ENCODE measurements at places on chromosomes 12 and 14.

GRCh38 chr12:92051441-92051840 is 94.2 kb downstream of the BTG1 start:
- no peak for DNase-seq

- no peak for DNase-seq
These were observed 254 bp downstream of the GTF2A1 start for GRCh38 chr14:81220580-81220829.

DNA sequence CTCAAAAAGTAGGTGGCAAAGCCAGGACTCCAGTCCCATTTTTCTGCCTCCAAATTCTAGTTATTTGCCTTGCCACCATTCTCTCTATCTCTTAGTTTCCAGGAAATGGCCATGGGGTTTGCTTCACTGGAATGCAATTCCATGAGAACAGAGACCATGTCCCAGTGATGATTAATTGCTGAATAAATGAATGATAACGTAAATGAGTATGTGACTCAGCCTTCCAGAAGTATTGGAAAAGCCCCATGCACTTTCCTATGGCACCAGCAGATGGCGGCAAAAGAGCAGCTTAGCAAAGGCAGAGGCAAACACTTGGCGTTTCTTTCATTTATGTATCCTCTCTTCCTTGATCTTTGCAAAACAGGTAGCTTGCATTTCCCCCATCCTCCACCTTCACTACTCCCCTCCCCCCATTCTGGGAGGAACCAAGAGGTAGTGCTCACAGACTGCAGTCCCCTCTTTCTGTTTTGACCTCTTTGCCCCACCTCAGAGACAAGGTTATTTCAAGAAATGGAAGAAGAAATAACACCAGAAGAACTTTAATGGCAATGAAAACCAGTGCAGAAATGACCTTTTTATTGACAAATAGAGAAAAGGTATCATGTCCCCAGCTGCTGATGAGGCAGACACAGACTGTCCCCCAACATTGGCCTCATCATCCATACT is 21.3 kb downstream of the TBX3 start:
- peak; percentile 66 for DNase-seq

GRCh38 chr14:92801917-92802316 is 7.8 kb downstream of the GOLGA5 start:
- DNase-seq, result no peak

DNA sequence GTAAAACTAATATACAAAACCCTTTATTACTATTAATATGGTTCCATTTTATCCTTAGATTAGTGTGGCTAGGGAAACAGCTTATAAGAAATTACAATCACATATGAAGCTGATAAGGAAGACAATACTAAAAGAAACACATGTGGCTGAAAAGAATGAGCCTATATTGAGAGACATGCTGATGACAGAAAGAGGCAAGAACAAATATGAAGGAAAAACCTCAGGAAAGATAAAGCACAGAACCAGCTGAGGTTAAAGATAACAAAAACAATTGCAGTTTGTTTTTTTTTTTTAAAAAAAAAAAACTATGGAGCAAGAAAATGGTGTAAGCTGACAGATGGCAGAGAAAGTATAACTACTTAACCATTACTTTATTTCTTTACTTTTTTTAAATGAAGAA is 69.2 kb upstream of the OSBPL8 start:
- no peak for DNase-seq

DNA sequence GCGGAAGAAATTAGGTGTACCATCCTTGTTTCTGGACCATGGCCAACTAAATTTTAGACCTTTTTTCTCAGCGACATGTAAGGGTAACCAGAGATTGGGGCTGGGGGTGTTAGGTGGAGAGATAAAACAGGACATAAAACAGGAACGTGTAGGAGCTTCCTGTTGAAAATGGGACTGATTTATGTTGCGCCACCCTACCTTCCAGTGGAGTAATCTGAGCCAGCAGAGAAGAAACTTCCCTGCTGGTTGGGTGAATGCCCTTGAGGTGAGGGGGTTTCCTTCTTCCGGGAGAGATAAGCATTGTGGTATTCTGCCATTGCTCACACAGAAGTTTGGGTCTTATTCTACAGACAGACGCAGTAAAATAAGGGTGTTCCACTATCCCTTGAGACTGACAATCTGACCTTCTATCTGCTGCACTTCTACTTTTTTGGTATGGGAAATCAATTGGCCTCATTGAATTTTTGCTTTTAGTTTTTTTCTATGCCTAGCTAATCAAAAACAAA is 417.6 kb downstream of the PCNX1 start:
- no peak for DNase-seq

DNA sequence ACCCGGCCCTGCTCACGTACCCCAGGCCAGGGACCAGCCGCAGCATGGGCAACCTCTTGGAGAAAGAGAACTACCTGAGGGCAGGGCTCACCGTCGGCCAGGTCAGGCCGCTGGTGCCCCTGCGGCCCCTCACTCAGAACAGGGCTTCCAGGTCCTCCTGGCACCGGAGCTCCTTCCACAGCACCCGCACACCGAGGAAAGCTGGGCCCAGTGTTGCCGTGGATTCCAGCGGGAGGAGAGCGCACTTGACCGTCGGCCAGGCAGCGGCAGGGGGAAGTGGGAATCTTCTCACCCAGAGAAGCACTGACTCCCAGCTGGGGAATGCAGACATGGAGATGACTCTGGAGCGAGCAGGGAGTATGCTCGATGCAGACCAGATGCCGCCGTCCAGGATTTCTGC is 7.9 kb upstream of the VAMP1 start:
- no peak for DNase-seq

GRCh38 chr12:67018105-67018504 is 251.1 kb upstream of the CAND1 start:
- DNase-seq, result no peak

- no peak for DNase-seq
These were observed 60.4 kb upstream of the ARID2 start for GRCh38 chr12:45669093-45669492.

GRCh38 chr14:50739186-50739585 is 71.1 kb upstream of the SAV1 start:
- no peak for DNase-seq

DNA sequence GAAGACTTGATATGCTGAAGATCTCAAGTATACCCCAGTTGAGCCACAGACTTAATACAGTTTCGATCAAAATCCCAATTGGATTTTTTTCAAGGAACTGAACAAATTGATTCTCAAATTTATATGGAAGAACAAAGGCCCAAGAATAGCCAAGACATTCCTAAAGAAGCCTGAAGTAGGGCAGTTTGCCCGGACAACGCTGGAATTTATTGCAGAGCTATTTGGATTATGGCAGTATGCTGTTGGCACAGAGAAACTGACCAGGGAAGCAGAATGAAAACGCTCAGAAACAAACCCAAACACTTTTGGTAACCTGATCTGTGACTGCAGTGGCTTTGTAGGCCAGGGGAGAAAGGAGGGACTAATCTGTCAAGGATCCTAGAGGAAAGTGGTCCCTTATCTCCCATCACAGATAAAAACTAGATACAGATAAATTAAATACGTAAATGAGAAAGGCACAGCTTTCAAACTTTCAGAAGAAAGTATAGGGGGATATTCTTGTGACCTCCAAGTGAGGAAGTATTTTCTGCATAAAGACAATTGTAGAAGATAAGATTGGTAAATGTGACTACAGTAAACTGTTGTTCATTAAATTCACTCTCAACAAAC is 35.9 kb upstream of the GSC start:
- no peak for DNase-seq

GRCh38 chr12:122063694-122064024 is 14.9 kb upstream of the MLXIP start:
- no peak for DNase-seq

- DNase-seq, result no peak
These were observed 40.7 kb downstream of the RFLNA start for GRCh38 chr12:124335426-124336183.

GRCh38 chr14:61499991-61500390 is 178.6 kb downstream of the PRKCH start:
- no peak for DNase-seq

GRCh38 chr12:70486588-70486987 is 120.5 kb downstream of the KCNMB4 start:
- no peak for DNase-seq

GRCh38 chr12:41067941-41068645 is 120.0 kb upstream of the PDZRN4 start:
- DNase-seq, result no peak

- DNase-seq, result no peak
These were observed 60.8 kb downstream of the TSPAN9 start for GRCh38 chr12:3137814-3138445.

GRCh38 chr12:57694459-57695019 is 607 bp downstream of the OS9 start:
- peak; percentile 55 for DNase-seq

DNA sequence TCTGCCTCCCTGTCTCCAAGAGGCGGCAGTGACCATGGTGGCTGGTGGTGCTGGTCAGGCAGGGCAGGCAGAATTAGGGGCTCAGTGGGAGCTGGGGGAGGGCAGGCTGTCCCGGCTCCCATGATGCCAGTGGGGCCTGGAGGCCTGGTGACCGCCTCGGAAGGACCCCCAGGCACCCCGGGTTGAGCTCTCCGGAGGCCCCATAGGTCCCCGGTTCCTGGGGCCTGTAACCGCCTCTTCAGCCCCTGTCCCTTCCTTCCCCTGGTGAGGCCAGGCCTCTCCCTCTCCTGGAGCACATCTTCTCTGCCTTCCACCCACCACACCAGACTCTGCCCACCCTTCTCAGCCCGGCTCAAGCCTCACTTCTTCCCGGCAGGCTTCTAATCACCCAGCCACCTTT is 117.7 kb upstream of the GSC start:
- DNase-seq, result no peak

DNA sequence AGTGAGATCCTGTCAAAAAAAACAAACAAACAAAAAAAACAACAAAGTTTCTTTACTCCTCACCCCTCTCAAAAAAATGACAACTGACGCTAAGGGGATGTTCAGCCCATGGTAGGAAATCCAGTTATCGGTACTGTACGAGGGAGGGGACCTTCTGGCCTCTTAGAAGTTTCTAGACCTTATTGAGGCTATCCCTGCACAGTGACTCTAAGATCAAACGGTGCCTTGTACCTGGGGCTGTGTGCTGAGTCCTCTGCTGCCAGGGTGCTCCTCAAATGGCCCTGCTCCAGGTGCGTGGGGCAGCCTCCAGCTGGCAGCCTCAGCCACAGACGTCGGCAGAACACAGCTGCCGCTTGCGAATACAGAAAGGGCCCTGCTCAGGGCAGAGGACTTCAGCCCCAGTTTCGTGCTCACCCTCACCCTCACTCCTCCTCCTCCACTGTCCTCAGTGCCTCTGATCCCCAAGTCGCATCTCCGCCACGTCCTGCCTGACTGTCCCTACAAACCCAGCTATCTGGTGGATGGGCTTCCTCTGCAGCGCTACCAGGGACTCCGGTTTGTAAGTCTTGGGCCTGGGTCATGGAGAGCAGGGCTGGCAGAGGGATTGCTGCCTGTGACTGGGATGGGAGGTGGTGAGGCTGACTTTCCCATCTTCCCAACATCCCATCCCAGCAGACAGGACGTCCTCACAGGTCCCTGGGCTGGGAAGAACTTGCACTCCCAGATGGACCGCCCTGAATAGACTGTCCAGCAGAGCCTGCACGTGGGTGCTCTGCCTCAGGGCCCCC is 90.9 kb downstream of the B4GALNT3 start:
- no peak for DNase-seq

DNA sequence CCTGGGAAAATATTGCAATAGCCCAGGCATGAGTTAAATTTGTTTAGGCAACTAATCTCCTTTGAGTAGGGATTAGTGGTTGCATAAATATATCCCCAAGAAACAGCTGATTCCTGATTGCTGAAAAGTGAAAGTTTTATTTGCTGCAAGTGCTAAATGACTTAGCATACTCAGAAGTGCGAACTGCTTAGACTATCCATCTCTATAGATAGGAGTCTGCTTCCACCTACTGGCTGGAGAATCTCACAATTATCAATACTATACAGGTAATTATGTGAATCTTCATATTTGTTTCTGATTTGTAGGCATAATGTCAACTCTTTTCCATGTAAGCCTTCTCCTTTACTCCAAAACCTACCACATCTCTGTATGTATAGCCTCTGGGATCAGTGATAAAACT is 12.0 kb upstream of the SLCO1B3 start:
- DNase-seq, result no peak

DNA sequence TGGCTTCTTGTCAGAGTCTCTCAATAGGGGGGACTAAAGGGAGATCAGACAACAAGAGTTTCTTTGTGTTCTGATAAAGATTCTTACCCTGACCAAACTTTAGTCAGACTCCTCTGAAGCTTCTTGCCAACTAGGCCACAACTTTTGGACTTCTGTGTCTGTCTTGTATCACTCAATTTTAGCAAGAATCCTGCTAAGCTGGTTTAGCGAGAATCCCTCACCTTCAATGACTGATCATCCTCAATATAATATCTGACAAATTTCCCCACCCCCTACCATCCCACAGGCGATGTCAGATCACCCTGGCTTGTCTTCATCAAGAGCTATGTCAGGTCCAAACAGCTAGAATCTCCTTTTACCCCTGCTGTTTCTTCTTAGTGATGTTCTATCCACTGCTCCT is 215.2 kb downstream of the RASSF9 start:
- no peak for DNase-seq

DNA sequence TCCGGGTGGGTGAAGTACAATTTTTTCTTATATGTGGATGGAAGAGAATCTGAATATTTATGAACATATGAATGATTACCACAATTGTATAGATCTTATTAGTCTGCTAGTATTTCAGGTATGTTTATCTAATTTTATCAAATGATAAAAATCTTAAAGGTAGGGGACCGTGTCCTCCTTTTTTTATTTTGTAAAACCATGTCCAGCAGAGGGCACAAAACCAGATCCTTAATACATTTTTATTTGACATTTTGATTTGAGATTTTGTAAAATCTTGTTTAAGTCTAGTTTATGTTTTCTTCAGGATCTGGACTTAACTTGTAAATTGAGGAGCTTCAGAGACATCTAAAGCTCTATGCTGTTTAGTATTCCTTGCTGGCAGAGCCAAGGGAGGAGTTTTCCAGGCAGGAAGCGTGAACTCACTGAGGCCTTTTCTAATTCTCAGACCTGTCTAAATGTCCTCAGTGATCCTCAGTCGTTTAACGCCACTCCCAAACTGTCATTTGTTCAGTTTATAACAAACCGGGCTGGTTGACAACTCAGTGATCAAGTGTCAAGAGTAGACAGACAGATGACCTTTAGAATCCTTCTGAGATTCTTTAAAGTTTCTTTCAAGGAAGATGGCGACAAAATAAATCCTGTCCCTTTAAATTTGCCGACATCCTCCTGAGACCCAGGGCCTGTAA is 263.9 kb downstream of the KTN1 start:
- no peak for DNase-seq

GRCh38 chr12:48600552-48600951 is 30.7 kb upstream of the LALBA start:
- DNase-seq, result no peak

Data from HAP-1 (cell line).